NCI-H2107 (cell line): ENCODE measurements at places on chromosomes 11 and 22.

DNA sequence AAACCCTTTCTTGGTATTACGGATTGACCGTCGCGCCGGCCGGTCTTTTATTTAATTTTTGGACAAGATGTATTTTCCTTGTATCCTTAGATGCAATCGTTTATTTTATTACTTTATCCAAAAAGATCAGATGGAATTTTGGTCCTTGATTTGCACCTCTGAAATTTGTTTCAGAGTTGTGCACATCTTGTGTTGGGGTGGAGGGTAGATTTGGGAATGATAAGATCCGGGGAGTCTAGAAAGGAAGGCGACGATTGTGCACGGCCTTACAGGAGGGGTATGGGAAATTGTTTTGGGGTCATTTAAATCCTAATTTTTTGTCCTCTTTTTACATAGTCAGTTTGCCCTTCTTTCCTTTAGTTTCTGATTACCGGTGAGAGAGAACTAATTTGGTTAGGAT lies 1.4 kb downstream of the KDM2A start:
- no peak for DNase-seq

DNA sequence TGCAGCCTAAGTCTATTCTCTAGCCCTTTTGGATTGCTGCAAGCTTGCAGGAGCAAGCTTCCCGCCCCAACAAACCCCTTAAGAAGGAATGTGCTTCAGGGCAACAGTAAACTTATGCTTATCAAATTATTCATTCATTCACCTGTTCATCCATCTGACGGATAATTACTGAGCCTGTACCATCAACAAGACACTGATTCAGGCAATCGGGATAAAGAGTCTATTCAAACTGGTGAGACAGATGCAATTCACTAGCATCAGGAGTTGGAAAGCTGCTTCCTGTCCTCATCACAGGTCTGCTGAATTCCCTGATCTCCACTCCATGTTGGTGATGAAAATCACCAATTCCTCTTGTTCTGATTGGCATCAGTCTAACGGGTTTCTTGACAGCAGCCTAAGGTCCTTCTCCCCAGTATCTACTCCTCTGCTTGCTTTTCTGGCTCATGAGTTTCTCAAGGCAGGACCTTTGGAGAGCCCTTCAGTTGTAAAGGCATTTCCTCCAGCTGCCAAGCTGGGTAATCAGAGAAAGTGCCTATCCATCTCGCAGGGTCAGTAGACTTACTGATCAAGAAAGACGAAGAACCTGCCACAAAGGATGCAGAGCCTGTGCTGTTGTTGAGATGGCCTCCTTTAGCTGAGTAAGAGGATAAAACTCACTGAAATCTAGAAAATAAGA lies 429.0 kb upstream of the SYN3 start:
- no peak for DNase-seq

DNA sequence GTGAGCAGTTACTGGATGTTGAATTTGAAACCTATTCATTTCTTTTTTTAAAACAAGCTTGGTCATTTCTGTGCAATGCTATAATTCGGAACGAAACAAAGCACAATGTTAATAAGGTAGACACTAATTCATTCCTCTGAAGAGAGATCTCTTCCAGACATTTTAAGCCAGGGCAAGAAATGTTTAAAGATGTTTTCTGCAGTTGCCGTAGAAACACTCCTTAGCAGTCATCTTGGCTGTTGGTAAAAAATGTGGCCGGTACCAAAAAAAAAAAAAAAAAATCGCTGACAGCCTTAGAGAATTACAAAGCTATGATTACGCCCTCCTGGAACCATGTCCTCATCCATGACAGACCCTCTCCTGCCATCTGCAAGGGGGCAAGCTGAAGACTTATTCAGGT lies 66.4 kb upstream of the TTC12 start:
- no peak for DNase-seq

- no peak for DNase-seq
Observed at GRCh38 chr11:27723687-27724086, 23.4 kb upstream of the BDNF start.

DNA sequence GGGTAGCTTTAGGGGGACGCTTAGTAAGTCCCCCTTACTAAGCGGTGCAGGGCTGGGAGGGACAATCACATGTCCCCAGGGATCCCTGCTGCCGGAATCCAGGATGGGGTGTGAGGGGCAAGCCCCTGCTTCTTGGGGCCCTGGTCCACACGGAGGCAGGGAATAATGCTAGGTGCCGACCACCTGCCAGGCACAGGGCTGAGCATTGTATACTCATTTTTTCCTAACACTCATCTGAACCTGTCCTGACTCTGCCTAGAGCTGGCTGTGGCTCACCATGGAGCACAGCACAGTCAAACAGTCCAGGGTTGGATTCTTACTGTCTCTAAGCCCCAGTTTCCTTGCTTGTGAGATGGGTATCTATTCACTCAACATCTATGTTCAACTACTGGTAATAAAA lies 1.4 kb upstream of the LTBP3 start:
- no peak for DNase-seq

DNA sequence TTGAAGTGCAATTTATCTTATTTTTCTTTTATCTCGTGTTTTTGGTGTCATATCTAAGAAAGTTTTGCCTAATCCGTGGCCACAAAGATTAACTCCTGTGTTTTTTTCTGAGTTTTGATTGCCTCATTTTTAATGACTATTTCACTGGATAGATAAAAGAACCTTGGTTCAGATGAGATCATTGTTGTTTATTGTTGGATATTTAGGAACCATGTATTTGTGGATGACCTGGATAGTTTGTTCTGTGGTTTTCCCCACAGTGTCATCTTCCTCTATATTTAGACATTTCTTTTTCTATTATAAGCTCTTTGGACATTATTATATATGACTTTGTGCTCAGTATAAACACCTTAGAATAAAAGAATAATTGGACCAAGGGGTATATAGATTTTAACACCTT lies 37.2 kb downstream of the PPP6R3 start:
- DNase-seq, result no peak

- DNase-seq, result peak; percentile 62
Observed at GRCh38 chr11:27795955-27796861, 96.0 kb upstream of the BDNF start.

DNA sequence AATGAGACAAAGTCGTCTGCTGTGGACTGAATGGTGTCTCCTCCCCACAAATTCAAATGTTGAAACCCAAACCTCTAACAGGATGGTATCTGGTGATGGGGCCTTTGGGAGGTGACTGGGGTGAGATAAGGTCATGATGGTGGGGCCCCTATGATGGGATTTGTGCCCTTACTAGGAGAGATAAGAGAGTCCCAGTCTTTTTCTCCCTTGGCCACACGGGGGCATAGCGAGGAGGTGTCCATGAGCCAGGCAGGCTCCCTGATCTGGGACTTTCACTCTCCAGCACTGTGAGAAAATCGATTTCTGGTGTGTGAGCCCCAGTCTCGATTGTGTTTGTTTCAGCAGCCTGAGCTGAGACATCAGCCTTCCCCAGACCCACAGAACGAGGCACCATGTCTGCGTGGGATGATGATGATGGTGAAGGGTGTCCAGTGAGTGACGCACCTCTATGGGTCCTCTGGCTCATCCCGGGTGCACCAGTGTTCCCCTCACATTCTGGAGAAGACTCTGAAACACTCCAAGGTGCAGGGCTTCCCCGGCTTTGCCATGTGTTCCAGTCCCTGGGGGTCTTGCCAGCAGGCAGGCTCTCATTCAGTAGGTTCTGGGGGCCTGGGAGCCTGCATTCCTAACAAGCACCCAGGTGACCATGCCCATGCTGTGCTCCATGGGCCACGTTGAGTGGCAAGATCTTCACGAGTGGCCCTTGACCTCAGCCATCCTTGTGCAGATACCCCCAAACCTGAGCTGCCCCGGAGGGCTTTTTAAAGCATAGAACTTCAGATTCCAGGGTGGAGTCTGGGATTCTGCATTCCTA lies 363.0 kb downstream of the CTTN start:
- DNase-seq, result no peak

GRCh38 chr11:18000760-18001159 lies 12.1 kb downstream of the SERGEF start:
- DNase-seq, result no peak

DNA sequence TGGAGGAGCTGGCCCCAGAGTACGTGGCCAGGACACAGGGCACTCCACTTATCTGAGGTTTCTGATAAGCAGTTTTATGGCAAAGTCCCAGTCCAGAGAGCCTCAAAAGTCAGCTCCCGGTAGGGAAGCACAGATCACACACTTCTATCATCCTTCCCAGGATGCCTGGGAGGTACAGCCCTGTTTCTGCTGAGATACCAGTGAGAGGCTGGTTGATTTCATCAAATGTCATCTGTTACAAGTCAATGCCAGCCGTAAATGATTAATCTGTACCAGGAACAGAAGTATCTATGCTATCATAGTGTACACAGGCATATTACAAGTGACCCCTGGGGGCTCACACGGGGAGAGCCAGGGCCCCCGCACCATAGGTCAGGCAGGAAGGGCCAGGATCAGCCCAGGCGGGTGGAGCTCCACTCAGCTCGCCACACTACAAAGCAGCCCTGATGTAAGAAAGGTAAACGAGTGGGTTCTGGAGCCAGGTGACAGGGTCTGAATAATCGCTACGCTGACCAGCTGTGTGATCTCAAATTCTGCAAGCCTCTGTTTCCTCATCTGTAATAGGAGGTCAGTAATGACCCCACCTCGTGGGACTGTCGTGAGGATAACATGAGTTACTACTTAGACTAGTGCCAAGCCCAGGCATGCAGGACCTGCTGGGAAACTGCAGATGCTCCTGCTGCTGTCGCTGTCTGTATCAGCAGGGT lies 17.6 kb downstream of the PLA2G6 start:
- no peak for DNase-seq

DNA sequence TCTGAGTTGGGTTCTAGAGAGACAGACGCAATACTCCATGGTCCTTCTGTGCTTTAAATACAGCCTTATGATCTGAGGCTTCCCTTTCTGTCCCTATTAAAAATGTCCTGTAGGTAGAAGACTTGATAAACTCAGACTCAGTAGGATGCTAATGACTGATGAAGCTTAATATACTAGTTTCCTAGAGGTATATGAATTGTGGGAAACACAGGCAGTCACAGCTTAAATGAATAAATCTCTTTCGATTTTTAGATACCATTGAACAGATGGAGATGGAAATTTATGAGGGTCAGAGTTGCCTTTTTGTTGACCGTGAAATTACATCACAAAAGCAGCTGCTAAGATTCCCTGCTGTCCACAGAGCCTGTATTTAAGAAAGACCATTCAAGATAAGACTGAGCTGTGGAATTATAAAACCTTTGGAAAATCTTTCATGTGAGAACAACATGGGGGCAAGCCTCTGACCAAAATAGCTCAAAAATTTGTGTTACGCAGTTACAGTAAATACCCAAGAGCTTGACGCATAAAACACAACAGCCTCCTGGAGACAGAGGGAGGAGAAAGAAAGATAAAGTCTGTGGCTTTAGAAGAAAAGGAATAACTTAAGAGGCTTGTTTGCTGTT lies 172.3 kb downstream of the AASDHPPT start:
- no peak for DNase-seq

GRCh38 chr11:12963051-12963450 lies 46.1 kb upstream of the RASSF10 start:
- no peak for DNase-seq

DNA sequence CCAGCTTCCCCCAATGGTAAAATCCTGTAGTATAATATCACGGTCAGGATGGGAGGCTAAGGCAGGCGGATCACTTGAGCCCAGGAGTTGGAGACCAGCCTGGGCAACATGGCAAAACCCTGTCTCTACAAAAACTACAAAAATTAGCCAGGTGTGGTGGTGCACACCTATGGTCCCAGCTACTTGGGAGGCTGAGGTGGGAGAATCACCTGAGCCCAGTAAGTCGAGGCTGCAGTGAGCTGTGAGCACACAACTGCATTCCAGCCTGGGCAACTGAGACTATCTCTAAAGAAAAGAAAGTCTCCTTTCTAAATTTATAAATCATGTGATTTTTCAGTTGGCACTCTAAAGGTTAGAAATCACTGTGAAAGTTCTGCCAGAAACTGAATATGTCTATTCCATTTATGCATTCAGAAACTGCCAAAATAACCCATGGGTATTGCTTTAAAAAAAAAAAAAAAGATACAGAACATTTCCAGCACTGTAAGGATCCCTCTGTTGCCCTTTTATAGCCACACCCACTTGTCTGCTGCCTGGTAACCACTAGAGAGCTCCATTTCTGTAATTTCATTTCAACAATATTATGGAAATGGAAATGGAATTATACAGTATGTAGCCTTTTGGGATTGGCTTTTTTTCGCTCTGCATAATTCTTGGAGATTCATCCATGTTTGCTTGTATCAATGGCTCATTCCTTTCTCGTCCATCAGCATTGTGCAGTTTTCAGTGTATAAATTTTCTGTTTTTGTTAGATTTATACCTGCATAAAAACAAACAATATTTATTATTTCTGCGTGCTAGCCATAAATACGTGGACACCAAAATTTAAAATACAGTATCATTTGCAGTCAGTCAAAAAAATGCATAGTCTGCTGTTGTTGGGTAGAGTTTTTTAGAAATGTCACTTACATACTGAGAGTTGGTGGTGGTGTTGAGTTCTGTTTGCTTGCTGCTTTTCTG lies 9.4 kb downstream of the CDC45 start:
- no peak for DNase-seq

- no peak for DNase-seq
Observed at GRCh38 chr11:44972746-44973435, 22.2 kb upstream of the TP53I11 start.

GRCh38 chr11:69369210-69369825 lies 75.4 kb downstream of the MYEOV start:
- no peak for DNase-seq

- DNase-seq, result no peak
Observed at GRCh38 chr11:13376838-13377237, 86.2 kb downstream of the BTBD10 start.

DNA sequence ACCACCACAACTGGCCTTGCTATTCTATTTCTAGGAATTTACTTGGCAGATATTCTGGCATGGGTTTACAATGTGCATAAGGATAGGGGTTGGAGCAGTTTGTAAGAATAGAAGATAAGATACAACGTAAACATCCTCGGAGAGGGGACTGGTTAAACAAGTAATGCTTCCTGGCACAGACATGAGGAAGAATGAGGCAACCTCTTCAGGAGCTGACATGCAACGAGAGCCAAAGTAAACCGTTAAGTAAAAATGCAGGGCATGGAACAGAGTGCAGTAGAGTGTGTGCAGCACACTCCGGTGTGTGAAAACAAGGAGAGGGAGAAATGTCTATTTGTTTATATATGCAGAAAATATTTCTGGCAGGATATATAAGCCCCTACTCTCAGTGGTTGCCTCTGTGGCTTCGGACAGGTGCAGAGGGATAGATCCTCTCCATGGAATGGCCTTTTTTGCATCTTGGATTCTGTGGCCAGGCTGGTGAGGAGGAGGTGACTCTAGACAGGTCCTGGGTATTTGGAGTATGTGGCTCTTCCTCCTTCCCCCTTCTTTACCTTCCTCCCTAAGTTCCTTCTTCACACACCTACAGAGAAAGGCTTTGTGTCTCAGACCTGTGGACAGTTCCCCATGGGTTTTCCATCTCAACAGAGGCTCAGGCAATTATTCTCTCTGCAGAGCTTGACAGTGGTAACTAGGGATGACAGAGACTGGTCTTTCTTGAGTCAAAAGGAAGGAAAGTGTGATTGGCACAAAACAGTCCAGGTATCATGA lies 2.5 kb downstream of the RAB36 start:
- no peak for DNase-seq

DNA sequence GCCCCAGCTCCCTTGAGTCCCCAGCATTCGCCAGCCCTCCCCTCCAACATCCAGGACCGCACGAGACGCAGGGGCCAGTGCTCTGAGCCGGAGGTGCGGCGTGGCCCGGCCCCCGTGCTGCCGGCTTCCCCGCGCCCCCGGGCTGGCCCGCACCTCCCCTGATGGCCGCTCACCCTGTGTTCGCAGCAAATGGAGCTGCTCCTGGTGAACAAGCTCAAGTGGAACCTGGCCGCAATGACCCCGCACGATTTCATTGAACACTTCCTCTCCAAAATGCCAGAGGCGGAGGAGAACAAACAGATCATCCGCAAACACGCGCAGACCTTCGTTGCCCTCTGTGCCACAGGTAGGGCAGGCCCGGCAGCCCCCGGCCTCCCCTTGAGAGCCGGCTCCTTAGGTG lies 2.7 kb downstream of the CCND1 start:
- no peak for DNase-seq
